CD4-positive, alpha-beta memory T cell (primary cell): ENCODE measurements at places on chromosomes 12 and 14.

DNA sequence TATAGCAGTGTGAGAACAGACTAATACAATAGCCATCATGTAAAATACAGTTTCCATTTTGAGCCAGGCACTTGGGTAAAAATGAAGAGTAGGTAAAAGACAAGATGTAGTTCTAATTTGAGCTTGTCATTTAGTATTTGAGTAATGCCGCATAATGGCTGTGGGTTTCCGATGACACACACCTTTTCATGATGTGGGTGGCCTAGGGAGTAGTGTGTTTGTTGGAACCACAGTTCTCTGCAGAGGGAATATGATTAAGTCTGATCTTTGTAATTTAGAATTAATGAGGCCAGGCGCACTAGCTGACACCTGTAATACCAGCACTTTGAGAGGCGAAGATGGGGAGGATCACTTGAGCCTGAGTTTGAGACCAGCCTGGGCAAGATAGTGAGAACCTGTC lies 61.8 kb downstream of the RCOR1 start:
- H3K27me3 ChIP-seq: no peaks in the 10 kb centered on the region
- H3K36me3 ChIP-seq: no peaks in the 10 kb centered on the region
- H3K27ac ChIP-seq: no peak overlapping the region
- no peak overlapping the region for H3K4me3 ChIP-seq
- DNase-seq: no peak

GRCh38 chr12:103956509-103957027 lies 9.1 kb upstream of the TDG start:
- peaks cover 20% of the 10 kb centered on the region for H3K36me3 ChIP-seq
- H3K27ac ChIP-seq: peak overlapping the region; percentile 75
- DNase-seq: no peak
- no peaks in the 10 kb centered on the region for H3K27me3 ChIP-seq

DNA sequence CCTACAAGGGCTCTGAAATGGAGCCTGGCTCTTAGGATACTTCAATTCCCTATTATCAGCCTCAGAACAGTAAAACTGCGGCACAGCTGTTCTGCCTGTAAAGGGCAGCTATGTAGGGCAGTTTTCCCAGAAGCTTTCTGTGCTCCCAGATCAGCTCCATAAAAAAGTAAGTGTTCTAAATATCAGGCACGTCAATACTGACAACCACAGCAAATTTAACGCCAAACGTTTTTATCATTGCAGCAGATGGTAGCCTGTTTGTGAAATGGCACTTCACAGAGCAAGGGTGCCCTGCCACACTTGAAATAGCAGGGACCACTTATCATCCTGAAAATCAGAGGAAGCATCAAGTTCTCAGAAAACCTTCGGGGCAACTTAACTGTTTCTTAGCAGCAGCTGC lies 54.8 kb upstream of the PTHLH start:
- no peaks in the 10 kb centered on the region for H3K36me3 ChIP-seq
- no peaks in the 10 kb centered on the region for H3K27me3 ChIP-seq
- no peak overlapping the region for H3K4me3 ChIP-seq
- no peak for DNase-seq
- no peak overlapping the region for H3K27ac ChIP-seq
- no peaks in the 10 kb centered on the region for H3K4me1 ChIP-seq

GRCh38 chr12:50520416-50521207 lies 15.8 kb downstream of the DIP2B start:
- no peak overlapping the region for H3K4me3 ChIP-seq
- H3K27ac ChIP-seq: no peak overlapping the region
- peaks cover 58% of the 10 kb centered on the region for H3K4me1 ChIP-seq
- DNase-seq: no peak
- H3K36me3 ChIP-seq: no peaks in the 10 kb centered on the region

DNA sequence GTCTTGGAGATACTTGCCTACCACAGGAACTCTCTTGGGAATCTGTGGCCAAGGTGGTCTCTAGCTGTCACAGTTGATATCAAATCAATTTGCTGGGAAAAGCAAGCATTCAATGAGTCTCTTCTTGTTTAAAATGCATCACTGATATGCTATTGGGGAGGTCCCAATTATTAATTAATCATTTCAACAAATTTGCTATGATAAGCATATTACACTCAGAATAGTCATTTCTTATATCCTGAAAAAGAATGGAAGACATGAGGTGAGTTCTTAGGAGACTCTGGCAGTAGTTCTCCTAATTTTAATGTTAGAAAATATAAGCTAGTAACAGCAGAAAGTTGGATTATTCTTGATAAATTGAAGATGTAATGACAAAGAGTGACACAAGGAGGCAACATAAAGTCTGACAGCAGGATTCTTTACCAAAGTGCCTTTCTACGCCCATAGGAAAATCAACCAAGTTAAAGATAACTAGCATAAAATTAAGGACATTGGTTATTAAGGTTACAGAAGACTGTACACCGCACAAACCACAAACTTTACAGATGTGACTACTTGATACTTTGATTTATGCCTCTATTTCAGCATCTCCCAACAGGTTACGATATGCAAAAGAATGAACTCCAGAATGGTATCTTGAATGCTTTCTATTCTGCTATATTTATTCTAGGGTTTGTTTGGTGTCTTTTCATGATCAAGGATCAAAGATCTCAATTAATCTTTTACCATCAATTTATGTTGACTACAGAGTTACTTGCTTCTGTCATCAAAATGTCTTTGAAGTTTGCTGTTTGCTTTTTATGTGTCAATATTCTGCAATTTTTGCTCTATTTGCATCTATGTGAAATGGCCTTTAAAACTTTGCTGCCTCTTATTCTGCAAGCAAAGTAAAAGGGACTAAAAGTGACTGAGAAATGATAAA lies 349.6 kb upstream of the CLEC14A start:
- H3K36me3 ChIP-seq: no peaks in the 10 kb centered on the region
- H3K4me3 ChIP-seq: no peak overlapping the region
- H3K27me3 ChIP-seq: no peaks in the 10 kb centered on the region
- no peak for DNase-seq

- H3K27me3 ChIP-seq: no peaks in the 10 kb centered on the region
- H3K36me3 ChIP-seq: no peaks in the 10 kb centered on the region
- DNase-seq: no peak
- no peaks in the 10 kb centered on the region for H3K4me1 ChIP-seq
Measured at GRCh38 chr14:100674428-100674827, 52.3 kb upstream of the DLK1 start.

- H3K27ac ChIP-seq: no peak overlapping the region
- H3K4me3 ChIP-seq: no peak overlapping the region
- no peak for DNase-seq
- H3K36me3 ChIP-seq: no peaks in the 10 kb centered on the region
- H3K4me1 ChIP-seq: no peaks in the 10 kb centered on the region
Measured at GRCh38 chr14:84894254-84894653, 635.7 kb upstream of the FLRT2 start.

DNA sequence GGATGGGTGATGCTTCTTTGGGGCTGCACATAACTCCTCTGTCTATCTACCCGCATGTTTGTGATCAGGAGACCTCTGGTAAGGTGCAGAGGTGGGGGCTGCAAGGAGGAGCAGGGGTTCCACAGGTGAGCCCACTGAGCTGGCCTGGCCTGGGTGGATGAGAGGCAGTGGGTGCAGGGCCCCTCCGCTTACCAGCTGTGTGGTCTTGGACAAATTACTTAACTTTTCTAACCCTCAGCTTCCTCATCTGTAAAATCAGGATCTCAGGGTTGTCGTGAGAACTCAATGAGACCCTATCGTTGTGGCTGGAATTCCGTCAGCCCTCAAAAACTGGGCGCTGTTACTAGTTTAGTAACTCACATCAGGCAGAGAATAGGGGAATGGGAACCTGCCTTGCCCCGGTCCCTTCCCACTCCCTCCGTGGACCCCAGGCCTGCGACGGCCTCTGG lies 7.5 kb downstream of the PTPN6 start:
- peak overlapping the region; percentile 96 for H3K27ac ChIP-seq
- peaks cover 42% of the 10 kb centered on the region for H3K36me3 ChIP-seq
- H3K4me1 ChIP-seq: peaks cover 96% of the 10 kb centered on the region
- H3K4me3 ChIP-seq: peak overlapping the region; percentile 27

GRCh38 chr12:107967170-107967569 lies 161.9 kb upstream of the WSCD2 start:
- no peaks in the 10 kb centered on the region for H3K27me3 ChIP-seq
- H3K4me1 ChIP-seq: no peaks in the 10 kb centered on the region
- no peaks in the 10 kb centered on the region for H3K36me3 ChIP-seq

DNA sequence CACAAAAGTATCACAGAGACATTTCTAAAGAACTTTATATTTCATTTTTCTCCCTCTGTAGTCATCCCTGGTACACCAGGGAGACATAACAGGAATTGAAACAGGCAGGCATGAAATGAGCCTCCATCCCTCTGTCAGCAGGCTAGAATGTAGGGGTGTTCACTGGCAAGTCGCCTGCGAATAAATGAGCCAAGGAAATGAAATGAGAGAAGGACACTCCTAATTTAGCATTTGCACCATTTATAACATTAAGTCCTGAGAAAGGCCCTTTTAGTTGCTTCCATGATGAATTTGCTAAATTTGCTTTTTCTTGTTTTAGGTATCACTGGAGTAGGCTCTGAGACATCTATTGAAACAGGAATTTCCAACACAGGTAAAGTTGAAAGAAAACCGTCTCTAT lies 192.4 kb upstream of the CNTN1 start:
- H3K4me1 ChIP-seq: no peaks in the 10 kb centered on the region
- DNase-seq: no peak
- no peaks in the 10 kb centered on the region for H3K27me3 ChIP-seq
- H3K27ac ChIP-seq: no peak overlapping the region

DNA sequence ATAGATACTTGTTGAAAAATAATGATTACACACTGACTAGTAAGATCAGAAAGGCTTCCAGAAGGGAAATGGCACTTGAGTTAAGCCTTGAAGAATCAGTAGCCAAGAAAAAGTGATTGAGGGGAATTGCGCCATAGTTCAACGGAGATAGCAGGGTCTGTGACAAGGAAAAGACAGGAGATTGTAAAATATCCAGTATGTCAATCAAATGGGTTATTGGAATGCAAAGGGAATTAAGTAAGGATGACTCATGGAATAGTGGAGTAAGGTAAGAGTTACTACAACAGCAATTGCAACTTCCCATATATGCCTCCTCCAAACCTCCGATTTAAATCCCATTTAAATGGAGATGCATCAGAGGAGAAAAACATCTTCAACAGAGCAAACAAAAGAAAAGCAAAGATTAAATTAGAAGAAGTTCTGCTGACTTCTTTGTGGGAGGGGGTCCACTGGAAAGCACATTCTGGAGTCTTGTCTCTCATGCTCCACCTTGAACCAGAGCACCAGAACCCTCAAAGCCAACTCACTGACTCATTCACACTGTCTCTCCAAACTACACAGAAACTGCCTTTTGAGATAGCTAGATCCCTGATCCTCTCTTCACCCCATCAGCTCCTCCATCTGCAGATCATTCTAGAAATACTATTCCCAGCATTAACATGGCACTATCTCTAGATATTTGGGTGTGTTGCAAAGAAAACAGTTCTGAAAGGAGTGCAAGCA lies 138.2 kb downstream of the NUAK1 start:
- no peak overlapping the region for H3K27ac ChIP-seq
- no peak overlapping the region for H3K4me3 ChIP-seq
- no peaks in the 10 kb centered on the region for H3K4me1 ChIP-seq
- no peaks in the 10 kb centered on the region for H3K27me3 ChIP-seq
- no peaks in the 10 kb centered on the region for H3K36me3 ChIP-seq
- no peak for DNase-seq

DNA sequence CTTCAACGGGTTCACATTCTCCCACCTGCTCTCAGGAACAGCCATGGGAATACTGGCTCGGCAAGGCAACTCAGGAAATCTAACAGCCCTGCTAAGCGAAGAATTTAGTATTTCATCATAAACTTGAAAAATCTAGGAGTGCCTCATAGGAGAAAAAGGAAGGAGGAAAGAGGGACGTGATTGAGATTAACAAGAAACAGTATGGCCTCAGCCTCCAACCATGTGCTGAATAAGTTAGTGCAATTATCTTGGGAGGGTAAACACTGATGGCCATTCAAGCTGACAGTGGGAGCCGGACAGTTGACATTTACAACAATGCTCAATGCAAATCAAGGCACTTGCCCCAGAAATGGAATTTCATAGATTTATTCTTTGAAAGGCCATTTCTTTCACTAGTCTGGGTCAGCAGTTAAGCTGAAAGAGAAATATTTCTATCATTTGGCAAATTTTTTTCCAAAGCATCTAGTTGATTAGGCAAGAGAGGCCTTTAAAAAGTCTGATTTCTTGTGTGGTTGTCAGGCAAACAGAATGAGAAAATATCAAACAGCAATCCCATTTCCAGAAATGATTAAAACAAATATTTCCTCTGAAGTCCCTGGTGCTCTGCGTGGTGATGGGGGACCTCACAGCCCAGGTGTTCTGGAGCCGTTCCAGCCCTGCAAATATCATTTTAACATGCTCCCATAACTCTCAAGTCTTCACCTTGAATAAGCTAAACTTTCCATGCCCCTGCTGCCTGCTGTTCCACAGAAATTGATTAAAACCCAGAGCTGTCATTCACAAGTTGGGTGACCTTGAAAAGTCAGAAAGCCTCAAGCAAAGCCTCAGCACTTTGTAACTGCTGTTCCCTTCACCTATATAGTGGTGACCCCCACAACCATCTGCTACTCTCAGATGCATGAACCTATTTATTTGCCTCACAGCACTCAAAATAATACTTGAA lies 121.6 kb downstream of the PHLDA1 start:
- no peaks in the 10 kb centered on the region for H3K36me3 ChIP-seq
- DNase-seq: no peak
- H3K27ac ChIP-seq: no peak overlapping the region
- H3K4me3 ChIP-seq: no peak overlapping the region
- no peaks in the 10 kb centered on the region for H3K27me3 ChIP-seq
- no peaks in the 10 kb centered on the region for H3K4me1 ChIP-seq
